ENCODE measurements at places on chromosomes 4 and X.

GRCh38 chr4:109462802-109463201, 29.2 kb downstream of the SEC24B start:
- no peak for DNase-seq

DNA sequence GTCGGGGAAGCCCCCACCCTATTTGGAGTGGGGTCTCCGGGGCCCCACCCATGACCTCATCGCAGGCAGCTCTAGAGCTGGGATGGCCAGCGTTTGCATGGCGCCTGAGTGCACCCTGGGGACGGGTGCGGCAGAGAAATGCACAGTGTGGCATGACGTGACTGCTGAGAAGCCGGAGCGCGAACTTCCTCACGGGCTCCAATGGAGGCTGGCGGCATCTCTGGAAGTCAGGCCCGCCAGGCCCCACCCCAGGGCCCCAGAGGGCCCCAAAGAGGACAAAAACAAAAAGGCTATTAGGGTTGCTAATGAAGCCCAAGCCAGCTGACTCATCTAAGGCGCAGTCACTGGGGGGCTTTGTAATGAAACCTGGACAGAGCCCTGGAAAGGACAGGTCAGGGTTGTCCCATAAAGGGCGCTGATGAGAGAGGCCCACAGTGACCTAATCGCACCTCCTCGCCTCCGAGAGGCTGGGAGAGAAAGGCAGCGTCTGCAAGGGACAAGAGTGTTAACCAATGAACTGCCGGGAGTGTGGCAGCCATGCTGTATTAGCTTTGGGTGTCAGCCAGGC, 86.0 kb upstream of the C1QTNF7 start:
- DNase-seq: no peak

GRCh38 chrX:70084592-70085240, 22.5 kb downstream of the OTUD6A start:
- DNase-seq: no peak

GRCh38 chrX:21503593-21503992, 129.4 kb downstream of the CNKSR2 start:
- no peak for DNase-seq

GRCh38 chr4:165927815-165928214, 54.8 kb downstream of the TLL1 start:
- no peak for DNase-seq

DNA sequence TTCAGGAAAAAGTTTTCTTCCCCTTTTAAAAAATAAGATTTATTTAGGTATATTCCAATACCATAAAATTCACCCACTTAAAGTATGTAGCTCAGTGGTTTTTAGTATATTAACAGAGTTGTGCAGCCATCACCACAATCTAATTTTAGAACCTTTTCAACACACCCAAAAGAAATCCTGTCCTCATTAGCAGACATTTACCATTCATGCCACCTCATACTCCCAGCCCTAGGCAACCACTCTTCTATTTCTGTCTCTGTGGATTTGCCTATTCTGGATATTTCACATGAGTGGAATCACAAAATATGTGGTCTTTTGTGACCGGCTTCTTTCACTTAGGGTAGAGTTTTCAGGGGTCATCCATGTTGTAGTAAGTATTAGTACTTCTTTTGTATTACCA, 7.4 kb downstream of the ZNF81 start:
- no peak for DNase-seq

DNA sequence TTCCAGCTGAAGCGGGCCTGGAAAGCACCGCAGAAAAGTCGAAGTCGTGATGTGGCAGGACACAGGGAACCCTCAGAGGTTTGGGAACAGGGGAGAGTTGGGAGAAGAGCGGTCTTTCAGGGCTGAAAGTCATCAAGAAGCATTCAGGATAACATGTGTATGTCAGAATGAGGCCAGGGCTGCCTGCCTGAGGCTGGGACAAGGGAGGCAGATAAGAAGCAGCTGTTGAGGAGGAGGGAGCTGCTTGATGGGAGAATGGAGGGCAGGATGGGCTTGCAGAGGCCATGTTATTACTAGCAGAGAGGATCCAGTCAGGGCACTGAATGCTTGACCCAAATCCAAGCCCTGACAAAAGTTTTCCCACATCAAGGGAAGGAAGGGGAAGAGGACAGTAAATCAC, 132.0 kb downstream of the ATG4A start:
- no peak for DNase-seq

GRCh38 chr4:152935631-152936445, at the start of gene FHDC1:
FHDC1 (plus strand) TSS chr4:152936323; CDS start chr4:152943058, 6,735 bp downstream.
- no peak for DNase-seq

- no peak for DNase-seq
Observed at GRCh38 chrX:132631579-132632232, 142.9 kb upstream of the MBNL3 start.

- DNase-seq: no peak
Observed at GRCh38 chrX:48487362-48487798, 11.4 kb downstream of the FTSJ1 start.

- DNase-seq: no peak
Observed at GRCh38 chrX:40938423-40938822, 146.8 kb upstream of the USP9X start.

GRCh38 chr4:101987623-101988243, 197.2 kb downstream of the BANK1 start:
- DNase-seq: no peak

Measured in stimulated activated CD8-positive, alpha-beta memory T cell treated with anti-CD3 and anti-CD28 coated beads, Interleukin-7, amount 100 ng/mL, for 4 hours (primary cell).